ENCODE measurements at places on chromosomes 5 and 9.
A peak's percentile ranks its signal among the peaks of the same experiment; 100 is the strongest.

DNA sequence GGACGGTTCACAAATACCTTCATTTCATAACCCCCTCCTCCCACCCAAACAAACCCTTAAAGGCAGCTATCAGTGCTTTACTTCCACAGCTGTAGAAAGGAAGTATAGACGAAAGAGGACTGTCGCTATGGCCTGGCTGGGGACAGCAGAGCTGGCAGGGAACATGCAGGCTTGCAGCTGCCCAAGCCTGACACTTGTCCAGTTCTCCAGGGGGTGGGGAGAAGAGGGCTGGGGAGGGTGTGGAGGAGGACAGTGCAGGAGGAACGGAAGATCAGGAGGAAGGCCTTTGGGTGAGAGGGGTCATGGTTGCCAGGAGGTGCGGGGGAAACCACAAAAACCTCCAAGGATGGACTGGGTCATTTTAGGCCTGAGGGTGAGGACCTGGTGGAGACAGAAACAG, 25.9 kb downstream of the ARPC5L start:
- no peak for DNase-seq

DNA sequence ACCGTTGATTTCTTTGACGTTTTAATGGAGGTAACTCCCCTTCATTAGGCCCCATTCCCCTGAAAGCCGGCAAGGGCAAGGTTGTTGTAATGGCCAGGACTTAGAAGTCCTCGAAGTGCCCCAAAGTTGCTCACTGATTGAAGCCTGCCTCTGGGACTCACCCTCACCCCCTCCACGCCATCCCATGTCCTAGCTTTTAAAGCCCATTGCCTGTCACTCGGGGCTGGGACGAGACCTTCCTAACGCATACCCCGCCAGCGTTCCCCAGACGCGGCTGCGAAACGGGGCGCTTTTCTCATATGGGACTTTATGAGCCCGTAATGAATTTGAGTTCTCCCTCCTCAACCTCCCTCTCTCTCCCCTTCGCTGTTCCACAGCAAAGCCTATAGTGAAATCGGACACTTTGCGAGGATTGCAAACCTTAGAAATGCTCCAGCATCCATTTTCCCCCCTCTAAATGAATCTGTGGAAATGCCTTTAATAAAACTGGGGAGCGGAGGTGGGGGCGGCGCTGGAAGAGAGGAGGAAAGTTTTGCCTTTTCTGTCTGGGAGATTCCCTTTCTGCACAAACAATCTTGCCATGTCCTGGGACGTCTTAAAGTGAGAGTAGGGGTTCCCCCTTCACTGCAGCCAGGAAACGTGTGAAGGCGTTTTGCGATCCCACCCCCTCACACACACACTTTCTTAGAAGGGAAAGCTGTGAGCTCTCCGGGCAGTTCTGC, 1.5 kb downstream of the PAPPA start:
- peak; percentile 91 for DNase-seq

DNA sequence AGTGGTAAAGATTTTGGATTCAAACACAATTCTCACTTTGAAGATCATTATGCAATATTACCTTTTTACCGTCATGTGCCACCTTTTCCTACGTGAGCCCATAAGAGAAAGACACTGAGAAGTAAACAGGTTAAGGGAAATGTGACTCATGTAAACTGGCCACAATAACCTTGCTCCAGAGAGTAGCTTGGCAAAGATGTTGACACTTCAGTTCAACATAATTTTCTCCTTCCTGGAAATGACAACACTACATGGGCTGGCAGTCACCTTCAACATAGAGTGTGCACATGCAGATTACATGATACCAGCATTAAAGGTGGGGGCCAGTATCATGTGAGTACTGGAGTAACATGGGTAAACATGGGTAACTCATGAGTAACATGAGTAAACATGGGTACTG, 141.9 kb downstream of the CDK5RAP2 start:
- peak; percentile 59 for DNase-seq

- DNase-seq, result peak; percentile 60
Measured at GRCh38 chr9:130073373-130073772, 19.7 kb downstream of the GPR107 start.

DNA sequence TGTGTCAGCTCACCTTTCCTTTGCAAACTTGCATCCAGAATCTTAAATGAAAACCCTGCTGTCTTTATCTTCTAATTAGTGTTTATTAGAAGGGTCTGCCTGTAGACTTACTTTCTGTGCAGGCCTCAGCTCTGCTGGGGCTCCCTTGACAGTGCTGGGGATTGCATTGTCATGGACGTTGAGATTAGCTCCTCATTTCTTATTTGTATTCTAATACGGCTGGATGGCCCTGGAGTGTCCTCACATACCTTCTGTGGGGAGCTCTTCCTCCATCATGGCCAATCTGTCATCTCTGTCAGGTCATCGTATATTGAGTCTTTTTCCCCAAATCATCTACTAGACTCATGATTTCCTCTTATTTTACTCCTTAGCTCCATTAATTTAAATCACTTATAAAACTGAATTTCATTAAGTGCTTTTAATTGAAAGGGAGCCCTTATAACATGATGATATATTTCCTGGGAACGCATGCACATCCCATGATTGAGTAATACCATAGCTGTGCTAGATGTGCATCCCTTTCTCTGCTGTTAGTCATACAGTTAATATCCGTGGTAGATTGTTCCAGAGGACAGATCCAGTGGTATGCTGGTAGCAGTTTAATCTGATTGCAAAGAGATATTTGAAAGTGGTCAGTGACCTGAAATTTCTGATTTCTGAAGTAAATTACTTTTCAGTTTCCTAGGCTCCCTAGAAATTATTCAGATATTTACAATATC, 61.6 kb downstream of the ICE1 start:
- DNase-seq, result peak; percentile 61

GRCh38 chr9:20713172-20713571, 29.1 kb downstream of the FOCAD start:
- no peak for DNase-seq
